Fibroblast of skin of abdomen (primary cell): ENCODE measurements at places on chromosomes 3 and 15.
A peak's percentile ranks its signal among the peaks of the same experiment; 100 is the strongest.

GRCh38 chr3:185934767-185935464 lies 2.9 kb downstream of the TRA2B start:
- DNase-seq: peak; percentile 51

- no peak for DNase-seq
Measured at GRCh38 chr3:42750834-42751233, 22.2 kb downstream of the CCDC13 start.

GRCh38 chr3:42035816-42036482 lies 55.2 kb upstream of the TRAK1 start:
- no peak for DNase-seq

GRCh38 chr3:159620281-159620680 lies 368.4 kb upstream of the IL12A start:
- peak; percentile 33 for DNase-seq

DNA sequence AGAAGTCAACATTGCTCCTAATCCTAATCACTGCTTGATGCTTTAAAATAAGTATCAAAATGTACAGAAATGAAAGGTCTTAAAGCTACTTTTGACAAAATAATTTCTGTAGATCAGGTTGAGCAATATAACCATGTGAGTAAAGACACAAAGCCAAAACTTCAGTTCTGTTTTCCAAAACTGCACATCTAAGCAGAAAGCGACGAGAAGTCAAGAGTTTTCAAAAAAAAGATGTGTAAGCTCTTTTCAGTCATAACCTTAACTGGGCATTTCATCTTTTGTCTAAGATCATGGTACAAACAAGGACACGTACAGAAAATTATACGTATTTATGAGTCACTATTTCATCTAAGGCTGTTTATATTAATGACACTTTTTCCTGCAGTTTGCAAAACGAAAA lies 608.8 kb downstream of the FOXP1 start:
- no peak for DNase-seq

DNA sequence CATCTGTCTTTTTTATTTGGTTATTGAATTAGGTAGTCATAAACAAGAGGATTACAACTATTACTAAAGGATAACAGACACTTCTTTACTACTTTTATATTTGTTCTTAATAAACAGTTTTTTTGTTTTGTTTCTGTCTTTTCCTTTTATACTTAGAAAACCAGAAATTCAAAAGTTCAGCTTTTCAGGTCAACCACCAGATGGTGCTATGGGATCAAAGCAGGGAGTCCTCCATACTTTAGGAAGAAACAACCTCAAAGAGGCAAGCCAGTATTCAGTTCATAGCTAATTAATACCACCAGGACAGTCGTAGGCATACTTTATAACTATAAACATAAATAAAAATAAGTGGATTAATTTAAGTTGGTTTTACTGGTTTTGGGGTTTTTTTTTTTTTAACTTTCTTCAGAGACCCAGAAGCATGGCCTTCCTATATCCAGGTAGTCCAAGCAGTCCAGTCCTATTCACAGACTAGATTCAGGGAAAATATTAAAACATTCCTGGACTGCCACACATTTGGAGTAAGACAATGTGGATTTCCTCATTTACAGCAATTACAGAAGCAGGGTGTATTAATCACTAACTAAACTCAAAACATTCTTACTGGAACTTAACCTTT lies 16.0 kb upstream of the EID1 start:
- peak; percentile 76 for DNase-seq

GRCh38 chr3:78588906-78589621 lies 1178.7 kb downstream of the ROBO1 start:
- DNase-seq: no peak
